ENCODE measurements at places on chromosomes 6 and 20.

DNA sequence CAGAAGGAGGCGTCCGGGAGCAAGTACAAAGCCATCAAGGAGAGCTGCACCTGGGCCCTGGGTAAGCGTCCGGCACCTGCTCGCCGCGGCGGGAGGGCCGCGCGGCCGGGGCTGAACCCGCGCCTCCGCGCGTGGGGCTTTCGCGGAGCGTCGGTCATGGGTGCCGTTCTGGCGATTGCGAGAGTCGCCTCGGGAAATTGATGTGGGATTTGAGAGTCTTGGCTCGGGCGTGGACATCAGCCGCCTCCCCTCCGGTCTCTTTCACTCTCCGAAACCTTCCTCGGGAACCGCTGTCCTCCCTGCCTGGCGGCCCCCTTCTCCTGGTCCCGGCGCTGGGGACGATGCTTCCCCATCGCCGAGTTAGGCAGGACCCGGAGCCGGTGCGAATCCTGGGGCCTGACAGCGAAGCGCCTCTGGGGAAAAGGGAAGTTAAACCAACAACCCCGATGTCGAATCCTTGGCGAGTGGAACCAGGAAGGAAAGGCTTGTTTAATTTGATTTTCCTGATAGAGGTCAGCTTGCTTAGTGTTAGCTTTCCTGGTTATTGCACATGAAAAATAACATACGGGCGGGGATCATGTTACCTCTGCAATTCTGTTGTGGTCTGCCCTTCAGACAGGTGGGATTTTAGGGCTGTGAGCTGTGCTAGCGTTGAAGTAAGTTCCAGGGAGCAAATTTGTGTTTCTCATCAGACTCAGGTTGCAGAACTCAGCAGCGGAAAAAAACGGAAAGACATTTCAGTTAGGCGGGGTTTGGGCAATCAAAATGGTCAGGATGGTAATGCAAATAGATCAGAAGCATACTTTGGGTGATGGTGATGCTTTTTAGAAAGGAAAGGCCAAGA is 594 bp downstream of the ARFGEF3 start:
- DNase-seq = no peak

GRCh38 chr6:70280400-70280853 is 22.5 kb downstream of the COL9A1 start:
- DNase-seq = no peak

- no peak for DNase-seq
Observed at GRCh38 chr6:11223286-11223864, 9.1 kb downstream of the NEDD9 start.

DNA sequence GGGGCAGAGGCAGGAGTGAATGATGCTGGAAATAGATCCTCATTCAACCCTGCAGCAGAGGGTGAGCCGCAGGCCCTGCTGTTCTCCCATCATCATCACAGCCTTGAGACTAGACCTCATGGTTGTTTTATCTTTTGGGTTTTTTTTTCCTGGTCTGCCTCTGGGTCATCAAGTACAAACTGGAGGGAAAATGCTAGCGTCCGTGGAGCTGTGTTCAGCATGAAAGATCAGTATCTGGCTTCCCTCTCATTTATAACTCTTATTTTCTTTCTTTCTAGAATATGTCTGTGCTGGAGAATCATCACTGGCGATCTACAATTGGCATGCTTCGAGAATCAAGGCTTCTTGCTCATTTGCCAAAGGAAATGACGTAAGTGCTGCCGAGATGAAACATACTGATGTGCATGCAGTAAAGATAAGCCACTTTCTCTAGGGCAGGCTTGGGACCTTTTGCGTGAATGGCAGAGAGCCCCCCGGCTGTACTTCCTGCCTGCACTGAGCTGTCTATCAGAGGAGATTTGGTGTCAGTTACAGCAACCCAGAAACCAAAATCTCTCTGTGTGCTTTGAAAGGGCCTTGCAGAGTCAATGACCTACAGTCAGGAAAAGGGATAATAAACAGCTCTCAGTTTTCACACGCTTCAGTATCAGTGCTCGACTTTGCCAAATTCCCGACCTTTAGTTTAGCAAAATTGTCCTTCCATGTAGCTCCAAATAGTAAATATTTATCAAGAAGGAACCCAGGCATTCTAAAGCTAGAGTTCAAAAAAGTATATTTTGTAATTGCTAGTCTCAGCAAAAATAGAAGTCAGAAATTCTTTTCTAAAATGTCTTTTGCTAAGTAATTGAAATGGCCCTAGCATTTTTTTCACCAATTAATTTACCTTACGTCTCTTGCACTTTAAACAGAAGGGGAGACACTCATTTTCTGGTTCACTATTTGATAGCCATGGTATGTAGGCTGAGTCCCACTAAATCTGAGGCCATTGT is 76.3 kb downstream of the MTFR2 start:
- no peak for DNase-seq

GRCh38 chr20:40488401-40488800 is 200.6 kb downstream of the MAFB start:
- DNase-seq = no peak

DNA sequence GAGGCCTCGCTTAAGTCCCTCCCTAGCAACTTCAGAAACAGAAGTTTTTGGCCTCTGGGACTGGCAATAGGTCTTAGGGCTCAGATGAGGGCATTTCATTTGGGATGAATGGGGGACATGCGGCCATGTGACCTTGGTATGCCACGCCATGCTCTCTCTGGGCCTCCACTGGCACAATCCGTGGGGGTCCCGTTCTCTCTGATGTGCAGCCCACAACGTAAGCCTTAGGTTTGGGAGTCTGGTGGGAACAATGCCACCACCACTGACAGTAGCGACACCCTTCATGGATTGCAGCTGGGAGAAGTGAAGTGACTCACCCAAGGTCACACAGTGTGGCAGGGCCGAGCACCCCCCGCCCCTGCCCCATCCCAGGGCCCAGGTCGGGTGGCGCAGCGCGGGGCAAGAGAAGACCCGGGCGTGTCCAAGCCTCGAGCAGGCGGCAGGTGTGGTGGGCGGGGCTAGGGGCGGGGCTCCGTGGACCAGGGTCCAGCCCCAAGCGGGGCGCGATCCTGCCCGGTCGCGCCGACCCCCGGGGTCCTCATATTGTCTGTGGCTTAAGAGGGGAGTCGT is 864 bp upstream of the CEBPB start:
- no peak for DNase-seq

- no peak for DNase-seq
Observed at GRCh38 chr20:19823971-19824370, 65.9 kb downstream of the RIN2 start.

DNA sequence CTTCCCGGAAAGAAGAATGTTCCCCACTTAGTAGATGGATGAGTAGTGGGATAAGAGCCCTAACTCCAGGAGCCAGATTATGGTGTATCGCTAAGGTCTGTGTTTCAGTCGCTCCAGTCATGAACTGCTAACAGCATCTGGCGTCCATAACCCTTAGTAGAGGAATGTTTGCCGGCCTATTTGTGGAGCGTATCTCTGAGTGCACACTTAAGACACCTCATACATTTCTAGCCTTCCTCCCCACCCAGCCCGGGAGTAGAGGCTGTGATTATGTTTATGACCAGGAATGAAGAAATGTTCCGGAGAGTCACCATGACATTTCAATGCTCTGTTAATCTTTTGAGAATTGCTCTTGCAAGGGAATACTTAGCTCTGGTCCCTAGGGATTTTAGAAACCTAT is 251.1 kb upstream of the SOX4 start:
- no peak for DNase-seq

DNA sequence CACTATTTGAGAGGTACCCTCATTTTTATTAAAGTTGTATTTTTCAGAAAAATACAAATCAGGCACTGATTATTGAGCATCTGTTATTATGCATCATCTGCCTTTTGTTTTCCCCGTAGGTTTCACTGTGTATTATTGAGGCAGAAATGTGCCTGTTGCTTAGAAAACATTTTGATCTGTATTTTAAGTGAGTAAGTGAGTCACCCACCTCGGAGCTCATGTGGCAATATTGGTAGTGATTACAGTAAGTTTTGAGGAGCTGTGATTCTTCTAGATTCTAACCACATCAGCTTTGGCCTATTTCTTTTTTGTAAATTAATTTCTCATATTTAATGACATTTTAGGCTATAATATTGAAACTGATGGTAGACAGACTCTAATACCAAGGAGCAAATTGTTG is 59.6 kb upstream of the LAMP5 start:
- no peak for DNase-seq

- no peak for DNase-seq
Observed at GRCh38 chr6:63798378-63798777, 162.8 kb downstream of the PHF3 start.

DNA sequence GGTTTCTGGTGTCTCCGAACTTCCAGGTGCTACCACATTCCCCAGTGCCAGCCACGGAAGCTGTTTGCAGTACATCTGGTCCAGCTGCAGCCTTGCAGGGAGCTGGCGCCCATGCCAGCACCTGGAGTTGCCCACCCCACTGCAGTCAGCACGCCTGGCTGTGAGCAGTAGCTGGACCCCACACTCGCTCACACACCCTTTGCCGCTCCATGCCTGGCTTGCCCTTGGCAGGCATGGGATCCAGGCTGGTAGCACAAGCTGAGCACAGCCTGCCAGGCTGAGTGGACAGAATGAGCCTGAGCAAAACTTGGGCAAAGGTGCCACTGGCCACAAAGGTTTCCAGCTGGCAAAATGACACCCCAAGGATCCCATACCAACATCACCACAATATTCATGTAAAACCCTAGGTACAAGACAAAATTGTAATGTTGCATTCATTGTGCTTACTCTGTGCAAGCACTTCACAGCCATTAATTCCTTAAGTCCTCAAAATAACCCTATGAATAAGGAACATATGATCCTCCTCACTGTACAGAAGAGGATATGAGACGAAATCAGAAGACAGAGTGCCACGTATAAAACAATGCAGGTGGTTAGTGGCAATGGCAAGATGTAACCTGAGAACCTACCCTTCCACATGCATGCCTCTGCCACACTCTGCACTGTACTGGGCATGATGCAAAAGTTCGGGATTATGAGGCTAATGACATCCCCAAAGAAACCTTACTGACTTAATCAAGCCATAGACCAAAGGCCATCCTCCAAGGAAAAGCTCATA is 18.3 kb downstream of the KIF16B start:
- no peak for DNase-seq

- no peak for DNase-seq
Observed at GRCh38 chr6:129504456-129504855, 205.5 kb downstream of the ARHGAP18 start.

GRCh38 chr6:15132854-15133670 is 112.8 kb upstream of the JARID2 start:
- DNase-seq = no peak

All from activated T-helper 1 cell treated with anti-CD3 and anti-CD28 coated beads, Interleukin-2, amount 50 U/mL, for 16 hours (primary cell).